Suprapubic skin (tissue), 4 donors: ENCODE measurements at places on chromosomes 1 and 21.

DNA sequence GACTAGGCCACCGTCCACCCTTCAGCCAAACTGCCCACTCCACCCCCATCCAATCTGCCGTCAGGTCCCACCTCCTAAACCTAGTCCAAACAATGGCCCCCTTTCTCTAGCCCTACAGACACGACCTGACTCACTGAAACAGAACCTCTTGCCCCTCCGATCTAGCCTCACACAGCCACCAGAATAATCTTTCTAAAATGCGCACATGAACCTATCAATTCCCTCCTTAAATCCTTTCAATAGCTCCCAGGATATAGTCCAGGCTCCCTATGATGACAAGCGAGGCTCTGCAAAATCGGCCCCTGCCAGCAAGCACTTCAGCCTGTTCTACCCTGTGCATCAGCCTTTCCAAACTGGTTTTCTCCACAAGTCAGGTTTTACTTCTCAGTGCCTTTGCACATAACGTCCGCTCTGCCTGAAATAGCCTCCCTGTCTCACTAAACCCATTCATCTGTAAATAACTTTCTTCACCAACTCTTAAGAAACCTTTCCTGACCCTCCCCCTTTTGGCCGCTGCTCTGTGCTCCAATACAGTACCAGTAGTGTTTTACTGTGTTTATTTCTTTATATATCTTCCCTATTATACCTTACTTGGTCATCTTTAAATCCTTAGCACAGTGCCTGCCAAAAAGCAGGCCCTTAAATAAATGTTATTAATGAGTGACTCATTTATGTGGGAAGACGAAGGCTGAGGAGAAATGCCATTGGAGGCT is 9.0 kb upstream of the CDC20 start:
- DNase-seq, result no peak

GRCh38 chr1:10867138-10867721 is 70.8 kb upstream of the CASZ1 start:
- DNase-seq, result no peak

- DNase-seq, result no peak
Measured at GRCh38 chr1:244878681-244879080, 14.3 kb upstream of the HNRNPU start.

DNA sequence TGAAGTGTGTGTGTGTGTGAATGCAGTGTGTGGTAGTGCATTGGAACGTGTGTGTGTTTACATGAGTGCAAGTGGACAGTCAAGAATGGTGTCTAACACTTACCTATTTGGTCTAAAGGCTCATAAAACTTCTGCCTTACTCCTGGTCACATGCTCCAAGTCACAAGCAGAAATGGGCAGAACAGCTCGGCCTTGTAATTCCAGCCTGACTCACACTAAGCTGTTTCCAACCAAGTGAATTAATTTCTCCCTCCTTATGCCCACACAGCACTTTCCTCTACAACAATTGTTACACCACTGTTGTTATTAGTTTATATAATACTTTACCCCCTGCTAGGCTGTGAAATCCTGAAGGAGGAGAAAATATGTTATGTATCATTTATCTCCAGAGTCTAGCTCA is 43.8 kb downstream of the DDR2 start:
- DNase-seq, result no peak

DNA sequence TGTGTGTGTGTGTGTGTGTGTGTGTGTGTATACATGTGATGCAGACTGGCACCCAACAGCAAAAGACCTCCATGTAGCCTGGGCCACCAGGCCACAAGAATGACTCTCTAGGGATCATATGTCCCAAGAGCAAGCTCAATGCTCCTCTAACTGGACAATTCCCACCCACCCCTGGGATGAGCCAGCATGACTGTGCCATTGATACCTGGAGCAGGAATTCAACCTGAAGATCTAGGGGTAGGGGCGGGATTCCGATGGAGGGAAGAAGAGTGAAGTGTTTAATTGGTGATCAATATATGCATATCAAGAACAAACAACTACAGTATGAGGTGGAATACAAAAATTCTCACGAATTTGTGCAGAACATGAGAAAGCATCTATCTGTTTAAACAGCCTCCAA is 136.2 kb downstream of the PSMG1 start:
- no peak for DNase-seq

- no peak for DNase-seq
Measured at GRCh38 chr1:45084562-45084961, 72.5 kb downstream of the UROD start.

DNA sequence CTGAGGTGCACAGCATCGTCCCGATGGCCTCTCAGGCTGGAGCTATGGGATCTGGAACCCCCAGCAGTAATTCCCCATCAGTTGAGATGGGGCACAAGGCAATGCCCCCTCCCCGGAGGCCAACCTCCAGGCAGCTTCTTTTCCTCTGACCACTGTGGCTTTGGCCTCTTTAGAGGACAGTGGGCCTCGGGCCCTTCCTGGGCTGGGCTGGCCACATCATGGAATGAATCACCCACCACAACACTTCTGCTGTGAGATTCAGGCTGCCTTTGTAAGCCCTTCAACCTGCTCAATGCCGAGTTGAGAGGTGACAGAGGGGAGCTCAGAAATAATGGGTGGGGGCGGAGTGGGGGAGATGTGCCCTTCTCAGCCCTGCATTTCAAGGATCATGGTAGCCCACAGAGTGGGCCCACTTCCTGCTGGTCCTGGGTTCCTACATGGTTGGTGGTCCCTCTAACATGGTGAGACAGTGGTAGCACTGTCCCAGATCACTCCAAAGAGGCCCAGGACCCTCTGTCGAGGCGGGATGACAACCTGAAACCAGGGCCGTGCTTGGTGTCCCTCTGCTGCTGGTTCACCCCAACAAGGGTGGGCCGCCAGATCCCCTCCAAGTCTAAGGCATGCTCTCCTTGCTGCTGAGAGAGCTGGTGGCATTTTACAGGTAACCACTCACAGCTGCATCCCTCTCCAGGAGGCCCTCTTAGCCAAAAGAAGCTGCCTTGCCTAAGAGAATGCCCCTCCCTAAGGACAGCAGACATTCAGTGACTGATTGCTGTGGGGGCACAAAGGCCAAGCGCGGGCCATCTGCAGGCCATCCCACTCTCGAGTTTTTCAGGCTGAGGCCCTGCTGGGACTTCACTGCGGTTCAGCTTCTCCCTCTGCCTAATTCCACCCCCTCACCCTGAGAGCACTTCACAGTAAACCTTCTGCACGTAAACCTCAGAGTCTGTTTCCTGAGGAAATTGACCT is 29.7 kb upstream of the EVA1B start:
- no peak for DNase-seq

- DNase-seq, result no peak
Measured at GRCh38 chr1:202130297-202130721, 7.6 kb downstream of the GPR37L1 start.

GRCh38 chr1:16236511-16237342 is at the start of gene CPLANE2:
TSS of gene CPLANE2 (minus strand) at chr1:16237183. CDS start at chr1:16236742, 441 bp downstream.
- peak; percentile 97 for DNase-seq

GRCh38 chr1:93665015-93665414 is 16.6 kb downstream of the BCAR3 start:
- DNase-seq, result no peak

DNA sequence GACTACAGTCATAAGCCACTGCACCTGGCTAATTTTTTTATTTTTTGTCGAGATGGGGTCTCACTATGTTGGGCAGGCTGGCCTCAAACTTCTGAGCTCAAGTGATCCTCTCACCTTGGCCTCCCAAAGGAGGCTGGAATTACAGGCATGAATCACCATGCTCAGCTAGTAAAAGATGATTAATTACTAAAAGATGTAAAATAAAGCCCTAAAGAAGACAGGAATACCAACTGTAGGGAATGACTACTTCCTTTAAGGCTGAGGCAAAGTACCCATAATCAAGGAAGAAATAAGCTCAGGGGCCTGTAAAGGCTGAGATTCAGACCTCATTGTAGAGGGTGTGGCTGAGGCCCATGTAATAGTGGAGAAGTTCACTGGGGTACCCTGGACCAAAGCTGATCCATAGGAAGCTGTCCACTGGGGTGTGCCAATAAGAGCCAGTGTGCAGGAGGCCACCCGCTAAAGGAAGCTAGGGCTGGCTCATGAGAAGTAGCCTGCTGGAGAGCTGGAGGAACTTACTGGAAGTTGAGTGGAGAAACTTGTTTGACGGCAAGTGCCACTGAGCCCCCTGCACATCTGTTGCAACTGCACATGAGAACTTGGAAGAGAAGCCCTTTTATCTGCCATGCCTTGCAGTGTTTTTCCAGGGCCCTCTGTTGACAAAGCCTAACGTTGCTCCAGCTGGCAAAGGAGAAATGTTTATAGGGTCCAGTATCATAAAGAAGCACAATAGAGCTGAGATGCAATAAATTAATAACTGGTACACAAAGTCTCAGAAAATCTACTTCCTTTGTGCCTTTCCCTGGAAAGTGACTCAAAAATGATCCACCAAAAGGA is 17.8 kb upstream of the SERTAD4 start:
- DNase-seq, result no peak

DNA sequence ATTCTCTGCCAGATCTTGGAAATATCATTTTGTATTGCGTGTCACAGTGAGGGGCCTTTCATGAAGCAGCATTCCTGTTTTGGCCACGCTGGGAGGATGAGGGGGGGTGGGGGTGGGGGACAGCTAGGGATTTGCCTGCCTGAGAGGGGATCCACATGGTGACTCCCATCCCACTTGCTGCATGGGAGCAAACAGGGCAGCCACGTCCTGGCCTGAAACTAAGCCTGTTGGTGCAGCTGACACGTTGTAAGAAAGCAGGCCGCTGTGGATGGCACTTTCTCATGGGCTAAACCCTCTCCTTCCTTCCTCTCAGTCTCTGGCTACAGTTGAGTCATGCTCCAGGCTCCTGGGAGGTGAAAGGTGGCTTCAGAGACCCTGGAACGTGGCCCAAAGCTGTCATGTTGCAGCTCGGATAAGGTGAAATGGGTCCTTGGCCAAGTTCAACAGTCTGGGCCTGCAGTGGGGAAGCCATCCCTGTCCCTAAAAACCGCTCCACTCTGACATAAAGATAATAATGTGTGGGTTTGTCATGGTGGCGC is 346.7 kb upstream of the VAMP3 start:
- no peak for DNase-seq

- DNase-seq, result no peak
Measured at GRCh38 chr1:197367627-197368026, 99.6 kb downstream of the CRB1 start.

- DNase-seq, result no peak
Measured at GRCh38 chr1:204307334-204307883, 52.3 kb downstream of the PLEKHA6 start.

DNA sequence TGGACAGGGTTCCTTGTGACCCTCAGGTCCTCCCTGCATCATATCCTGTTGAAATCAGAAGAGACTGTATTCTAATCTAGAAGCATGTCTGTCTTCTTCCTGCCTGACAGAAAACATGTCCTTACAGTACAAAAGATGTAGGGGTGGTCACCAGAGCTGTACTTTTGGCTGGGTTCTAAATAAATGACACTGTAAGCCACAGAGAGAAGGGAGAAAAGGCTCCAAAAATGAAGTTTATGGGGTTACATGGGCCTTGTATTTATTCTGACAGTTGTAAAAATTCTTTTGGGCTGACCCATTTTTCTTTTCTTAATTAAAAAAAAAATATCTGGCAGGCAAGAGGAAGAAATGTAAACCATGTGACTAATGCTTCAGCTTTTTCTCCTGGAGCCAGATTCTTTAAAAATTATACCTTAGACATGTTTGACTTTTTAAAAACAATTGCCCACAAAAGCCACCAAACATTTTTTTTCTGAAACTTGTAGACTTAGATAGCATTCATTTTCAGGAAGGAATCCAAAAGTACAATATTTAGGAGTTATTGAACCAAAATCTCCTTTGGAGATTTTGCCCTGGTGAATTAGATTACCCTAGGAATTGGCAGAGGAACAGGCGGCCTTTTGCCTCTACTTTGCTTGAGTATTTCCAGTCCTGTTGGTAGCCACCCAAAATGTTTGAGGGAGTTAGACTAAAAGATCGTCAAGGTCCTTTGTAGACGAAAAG is 17.1 kb downstream of the RGL1 start:
- no peak for DNase-seq

- peak; percentile 67 for DNase-seq
Measured at GRCh38 chr1:228088586-228089498, 6.3 kb downstream of the ARF1 start.

- no peak for DNase-seq
Measured at GRCh38 chr1:102252731-102253505, 256.2 kb upstream of the OLFM3 start.

DNA sequence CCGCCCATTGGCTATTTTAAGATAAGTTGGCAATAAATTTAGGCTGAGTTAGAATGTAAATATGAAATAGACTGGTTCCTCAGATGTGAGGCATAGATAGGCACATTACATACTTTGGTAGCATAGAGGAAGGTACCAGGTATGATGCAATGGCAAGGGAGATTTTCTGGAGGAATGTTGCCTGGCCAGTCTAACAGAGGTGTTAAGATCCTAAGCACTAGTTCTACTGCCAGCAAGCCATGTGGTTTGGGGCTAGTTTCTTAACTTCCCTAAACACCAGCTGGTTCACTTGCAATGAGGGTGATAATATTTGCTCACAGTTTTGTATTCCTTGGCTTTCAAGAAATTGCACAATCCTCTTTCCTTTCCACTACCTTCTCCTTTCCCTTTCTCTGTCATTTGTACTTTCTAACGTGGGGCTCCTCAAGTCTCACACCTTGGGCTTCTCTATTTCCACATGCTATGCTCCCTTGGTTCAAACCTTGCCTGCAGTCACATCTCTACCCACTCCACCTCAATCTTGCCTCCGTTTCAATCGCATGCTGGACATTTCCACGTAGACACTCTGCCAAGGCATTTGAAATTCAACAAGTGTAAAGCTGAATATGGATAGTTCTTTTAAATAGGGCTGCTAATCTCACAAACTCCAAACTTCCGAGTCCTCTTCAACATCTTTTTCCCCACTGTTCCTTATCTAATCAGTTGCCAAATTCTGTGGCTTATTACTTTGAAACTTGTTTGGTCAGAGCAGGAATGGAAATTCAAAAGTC is 4.7 kb upstream of the CD55 start:
- DNase-seq, result no peak

DNA sequence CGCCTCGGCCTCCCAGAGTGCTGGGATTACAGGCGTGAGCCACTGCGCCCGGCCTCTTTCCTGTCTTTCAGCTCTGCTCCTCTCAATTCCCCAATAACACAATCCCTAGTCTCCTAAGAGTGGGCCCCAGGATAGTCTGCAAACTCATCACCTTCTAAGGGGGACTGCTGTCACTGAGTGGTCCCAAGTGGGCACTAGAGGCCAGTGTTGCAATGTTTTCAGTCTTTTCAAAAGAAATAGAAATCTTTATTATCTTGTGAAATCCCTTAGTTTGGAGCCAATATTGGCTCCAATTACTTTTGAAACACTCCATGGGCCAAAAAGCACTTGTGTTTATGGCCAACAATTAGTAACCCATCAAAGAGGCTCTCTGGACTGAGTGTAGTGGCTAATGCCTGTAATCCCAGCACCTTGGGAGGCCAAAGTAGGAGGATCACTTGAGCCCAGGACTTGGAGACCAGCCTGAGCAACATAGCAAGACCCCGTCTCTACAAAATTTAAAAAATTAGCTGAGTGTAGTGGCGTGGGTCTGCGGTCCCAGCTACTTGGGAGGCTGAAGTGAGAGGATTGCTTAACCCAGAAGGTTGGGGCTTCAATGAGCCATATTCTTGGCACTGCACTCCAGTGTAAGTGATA is 28.6 kb upstream of the ZNF697 start:
- DNase-seq, result peak; percentile 70

GRCh38 chr1:169945181-169945580 is 51.5 kb upstream of the SCYL3 start:
- DNase-seq, result no peak

- DNase-seq, result no peak
Measured at GRCh38 chr1:60958001-60958400, 124.4 kb upstream of the NFIA start.

- no peak for DNase-seq
Measured at GRCh38 chr1:29777522-29777921, 541.2 kb downstream of the PTPRU start.

GRCh38 chr1:119783354-119784185 is 14.9 kb upstream of the HMGCS2 start:
- DNase-seq, result no peak

GRCh38 chr1:223849352-223850254 is 3.9 kb upstream of the TP53BP2 start:
- DNase-seq, result no peak
